ENCODE measurements at places on chromosomes 16 and 17. TPM values are rescaled to one million over a fixed set of nuclear protein-coding genes. Genes with fewer than 3 reads are reported as not detected.

PPM1E gene
- under 0.01 TPM for total RNA-seq

XYLT1 gene
- total RNA-seq: 32.8 TPM

KCNAB3 gene
- total RNA-seq: 0.48 TPM

CSH1 gene
- total RNA-seq: not detected

TMEM106A gene
- total RNA-seq: 5.9 TPM

CA5A gene
- not detected for total RNA-seq

QPRT gene
- total RNA-seq: 9.5 TPM

SOST gene
- not detected for total RNA-seq

EVI2A gene
- 34.2 TPM for total RNA-seq

P2RX5 gene
- total RNA-seq: 0.32 TPM

FBXL19 gene
- 12.7 TPM for total RNA-seq

SGCA gene
- total RNA-seq: 2.6 TPM

CCL17 gene
- total RNA-seq: not detected

DNA sequence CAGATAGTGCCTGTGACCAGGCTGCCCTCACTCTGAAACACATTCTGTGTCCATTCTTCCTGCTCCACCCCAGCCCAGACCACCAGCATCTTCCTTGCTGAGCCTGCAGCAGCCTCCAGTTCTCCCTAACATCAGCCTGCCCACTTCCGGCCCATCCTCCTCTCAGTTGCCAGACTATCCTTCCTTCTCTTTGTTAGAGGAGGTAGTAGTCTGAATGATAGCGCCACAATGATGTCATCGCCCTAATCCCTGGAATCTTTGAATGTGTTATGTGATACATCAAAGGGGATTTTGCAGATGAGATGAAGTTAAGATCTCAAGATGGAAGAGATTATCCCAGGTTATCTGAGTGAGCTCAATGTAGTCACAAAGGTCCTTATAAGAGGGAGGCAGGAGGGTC is 3.2 kb upstream of the ZDHHC1 start:
- DNase-seq: no peak

- DNase-seq: peak; percentile 42
Observed at GRCh38 chr17:412211-413015, 59.8 kb upstream of the RPH3AL start.

DNA sequence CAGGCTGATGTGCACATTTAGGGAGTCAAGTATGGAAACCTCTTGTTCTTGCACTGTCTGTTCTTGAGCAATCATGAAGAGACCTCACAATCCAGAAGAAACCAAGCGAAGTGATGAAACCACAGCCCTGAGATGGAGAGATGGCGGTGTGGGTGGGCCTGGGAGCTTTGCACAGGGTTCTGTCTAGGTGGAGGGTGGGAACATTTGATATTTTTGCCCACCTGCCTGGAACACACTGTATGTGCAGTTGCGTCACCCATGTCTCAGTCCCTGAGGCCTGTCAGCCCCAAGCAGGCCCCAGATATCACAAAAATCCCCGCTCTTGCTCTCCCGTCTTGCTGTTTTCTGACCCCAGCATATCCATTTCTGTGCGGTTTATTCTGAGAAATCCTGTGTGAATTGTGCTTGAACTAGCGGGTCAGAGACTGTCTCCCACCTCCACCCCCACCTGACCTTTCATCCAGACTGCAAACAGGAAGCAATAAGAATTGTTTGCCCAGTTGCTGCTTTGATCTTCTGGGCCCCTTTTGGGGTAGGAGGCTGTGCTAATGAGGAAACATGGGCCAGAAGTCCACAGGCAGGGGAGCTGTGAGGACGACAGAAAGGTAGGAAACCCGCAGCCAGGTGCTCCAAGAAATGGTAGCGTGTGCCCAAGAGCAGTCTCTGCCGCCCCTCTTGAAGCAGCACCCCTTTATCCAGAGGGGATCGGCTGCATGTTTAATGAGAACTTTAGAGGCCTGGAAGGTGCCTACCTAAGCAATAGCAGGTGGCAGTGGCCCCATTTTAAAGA is 183.8 kb downstream of the CCDC182 start:
- DNase-seq: no peak

DNA sequence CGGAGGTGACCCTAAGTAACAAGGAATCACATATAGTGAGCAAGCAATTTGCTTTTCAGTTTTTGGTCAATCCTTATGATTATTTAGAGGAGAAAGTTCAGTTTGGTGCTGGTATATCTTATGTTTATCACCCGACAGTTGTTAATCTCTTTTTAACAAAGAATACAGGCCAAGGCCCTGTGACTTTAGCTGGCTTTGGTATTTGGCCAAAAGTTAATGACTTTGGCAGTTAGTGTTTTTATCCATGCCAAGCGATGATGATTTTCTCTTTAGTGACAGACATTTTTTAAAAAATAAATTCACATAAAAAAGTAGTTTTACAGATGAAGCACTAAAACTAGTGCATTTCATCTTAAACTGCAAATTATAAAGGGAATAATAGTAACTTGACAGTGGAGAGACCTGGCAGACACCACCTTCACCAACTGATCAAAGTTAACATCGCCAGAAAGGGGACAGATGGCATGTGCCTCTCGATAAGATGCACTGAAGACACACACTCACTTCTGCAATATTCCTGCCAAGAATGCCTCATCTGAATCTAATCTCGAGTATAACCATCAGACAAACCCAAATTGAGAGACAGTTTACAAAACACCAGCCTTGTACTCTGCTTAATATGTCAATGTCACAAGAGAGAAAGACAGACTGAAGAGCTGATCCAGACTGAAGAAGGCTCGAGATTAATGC is 6.9 kb downstream of the DEXI start:
- no peak for DNase-seq

GRCh38 chr17:73091770-73092522 is 542 bp downstream of the SLC39A11 start:
- peak; percentile 39 for DNase-seq

GRCh38 chr17:51365090-51365489 is 104.7 kb downstream of the UTP18 start:
- DNase-seq: no peak

- DNase-seq: peak; percentile 81
Observed at GRCh38 chr17:76585649-76586593, at the start of gene ST6GALNAC2. Gene ST6GALNAC2 (minus strand): TSS chr17:76585860. CDS start chr17:76585808, 52 bp downstream.

- no peak for DNase-seq
Observed at GRCh38 chr17:57463103-57463885, 207.0 kb downstream of the MSI2 start.

- DNase-seq: peak; percentile 57
Observed at GRCh38 chr17:46002311-46002972, 3.4 kb downstream of the STH start.

DNA sequence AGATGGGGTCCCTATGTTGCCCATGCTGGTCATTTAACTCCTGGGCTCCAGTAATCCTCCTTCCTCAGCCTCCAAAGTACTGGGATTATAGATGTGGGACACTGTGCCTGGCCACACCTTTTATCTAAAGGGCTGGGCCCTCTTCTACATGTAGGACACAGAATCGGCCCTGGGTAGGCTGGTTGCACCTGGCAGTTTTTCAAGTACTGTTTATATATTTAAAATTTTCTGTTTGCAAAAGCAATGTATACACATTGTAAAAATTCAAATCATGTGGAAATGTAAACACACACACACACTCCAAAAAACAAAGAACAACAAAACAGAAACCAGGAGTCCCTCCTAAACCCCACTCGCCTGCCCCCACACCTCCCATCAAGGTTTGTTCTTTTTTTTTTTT is 28.1 kb upstream of the SIAH1 start:
- DNase-seq: no peak

GRCh38 chr16:84234321-84235241 is 5.2 kb downstream of the KCNG4 start:
- no peak for DNase-seq

- no peak for DNase-seq
Observed at GRCh38 chr16:4701791-4702465, 8.6 kb downstream of the NUDT16L1 start.

GRCh38 chr16:13939821-13940220 is 19.9 kb downstream of the ERCC4 start:
- DNase-seq: no peak

- DNase-seq: no peak
Observed at GRCh38 chr17:48597778-48598631, 4.4 kb upstream of the HOXB5 start.

DNA sequence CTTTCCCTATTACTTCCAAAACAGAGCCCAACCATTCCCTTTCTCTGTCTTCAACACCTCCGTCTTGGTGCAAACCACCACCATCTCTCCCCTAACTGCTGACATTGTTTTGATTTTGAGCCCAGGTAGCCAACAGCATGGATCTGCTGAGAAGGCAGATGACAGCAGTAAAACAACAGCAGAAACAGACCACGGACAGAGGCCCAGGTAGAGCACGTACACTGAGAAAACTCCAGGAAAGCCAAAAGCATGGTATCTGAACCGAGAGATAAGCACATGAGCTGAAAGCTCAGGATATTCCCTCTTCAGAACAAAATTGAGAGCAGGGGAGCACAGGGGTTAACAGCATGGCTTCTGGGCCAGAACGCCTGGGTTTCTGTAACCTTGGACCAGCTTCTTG is 18.9 kb upstream of the MAP3K14 start:
- DNase-seq: no peak

- no peak for DNase-seq
Observed at GRCh38 chr17:35010093-35010492, 29.8 kb downstream of the LIG3 start.

- no peak for DNase-seq
Observed at GRCh38 chr17:32720671-32721070, 156.3 kb downstream of the MYO1D start.

DNA sequence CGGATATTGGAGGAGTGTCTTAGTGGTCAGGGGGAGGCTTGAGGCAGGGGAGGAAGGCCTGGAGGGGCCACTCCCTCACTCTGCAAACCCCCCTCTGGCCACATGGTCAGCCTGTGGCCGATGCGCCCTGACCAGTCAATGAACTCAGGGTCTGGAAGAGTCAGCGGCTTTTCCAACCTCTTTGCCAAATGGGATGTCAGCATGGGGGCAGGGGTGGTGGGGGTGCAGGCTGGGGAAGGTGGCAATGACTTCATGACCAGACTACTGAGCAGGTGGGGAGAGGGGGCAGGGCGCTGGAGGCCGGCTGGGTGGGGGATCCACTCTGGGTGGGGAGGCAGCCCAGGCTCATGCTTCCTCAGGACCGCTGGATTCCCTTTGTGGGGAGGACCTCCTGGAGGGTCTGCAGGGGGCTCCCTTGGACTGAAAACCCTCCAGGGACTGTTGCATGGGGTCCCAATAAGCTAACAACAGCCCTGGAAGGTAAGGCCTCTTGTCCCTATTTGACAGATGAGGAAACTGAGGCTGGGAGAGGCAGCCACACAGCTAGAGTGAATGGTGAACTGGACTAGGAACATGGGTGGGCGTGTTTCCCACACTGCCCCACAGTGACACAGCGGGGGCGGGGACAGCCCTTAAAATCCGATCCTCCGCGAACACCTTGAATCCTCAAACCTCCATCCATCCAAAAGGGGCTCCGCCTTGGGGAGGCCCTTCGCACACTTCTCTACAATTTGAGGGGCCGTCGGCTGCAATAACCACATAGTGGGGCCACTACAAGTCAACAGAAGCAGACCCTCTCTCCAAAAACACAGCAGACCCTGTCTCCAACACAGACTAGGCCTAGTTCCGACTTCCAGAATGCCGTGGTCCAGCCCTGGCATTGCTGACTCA is 81.0 kb upstream of the TOB1 start:
- peak; percentile 16 for DNase-seq

GRCh38 chr17:76458580-76459490 is 5.9 kb upstream of the UBE2O start:
- DNase-seq: no peak

DNA sequence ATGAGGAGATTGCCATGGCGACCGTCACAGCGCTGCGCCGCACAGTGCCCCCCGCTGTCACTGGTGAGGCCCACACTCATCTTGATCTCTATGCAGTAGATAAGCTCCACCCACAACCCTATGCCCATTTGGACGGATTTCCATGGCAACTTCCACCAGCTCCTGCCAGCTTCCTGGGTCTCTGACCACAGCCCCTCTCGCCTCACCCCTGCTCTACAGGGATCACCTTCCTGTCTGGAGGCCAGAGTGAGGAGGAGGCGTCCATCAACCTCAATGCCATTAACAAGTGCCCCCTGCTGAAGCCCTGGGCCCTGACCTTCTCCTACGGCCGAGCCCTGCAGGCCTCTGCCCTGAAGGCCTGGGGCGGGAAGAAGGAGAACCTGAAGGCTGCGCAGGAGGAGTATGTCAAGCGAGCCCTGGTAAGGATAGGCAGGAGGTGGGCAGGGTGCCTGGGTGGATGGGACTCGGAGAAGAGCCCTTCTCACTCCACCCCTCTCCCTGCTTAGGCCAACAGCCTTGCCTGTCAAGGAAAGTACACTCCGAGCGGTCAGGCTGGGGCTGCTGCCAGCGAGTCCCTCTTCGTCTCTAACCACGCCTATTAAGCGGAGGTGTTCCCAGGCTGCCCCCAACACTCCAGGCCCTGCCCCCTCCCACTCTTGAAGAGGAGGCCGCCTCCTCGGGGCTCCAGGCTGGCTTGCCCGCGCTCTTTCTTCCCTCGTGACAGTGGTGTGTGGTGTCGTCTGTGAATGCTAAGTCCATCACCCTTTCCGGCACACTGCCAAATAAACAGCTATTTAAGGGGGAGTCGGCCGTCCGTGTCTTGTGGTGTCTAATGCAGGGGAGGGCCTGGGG is 4.3 kb downstream of the ALDOA start:
- DNase-seq: no peak

- no peak for DNase-seq
Observed at GRCh38 chr16:64253525-64253924, 868.3 kb downstream of the CDH11 start.

- no peak for DNase-seq
Observed at GRCh38 chr17:4631836-4632580, 9.5 kb downstream of the ALOX15 start.

GRCh38 chr17:29148790-29149430 is 31.3 kb downstream of the MYO18A start:
- DNase-seq: peak; percentile 92

Measured in breast epithelium (tissue), 4 donors.